ENCODE measurements at places on chromosomes 6 and 20.

DNA sequence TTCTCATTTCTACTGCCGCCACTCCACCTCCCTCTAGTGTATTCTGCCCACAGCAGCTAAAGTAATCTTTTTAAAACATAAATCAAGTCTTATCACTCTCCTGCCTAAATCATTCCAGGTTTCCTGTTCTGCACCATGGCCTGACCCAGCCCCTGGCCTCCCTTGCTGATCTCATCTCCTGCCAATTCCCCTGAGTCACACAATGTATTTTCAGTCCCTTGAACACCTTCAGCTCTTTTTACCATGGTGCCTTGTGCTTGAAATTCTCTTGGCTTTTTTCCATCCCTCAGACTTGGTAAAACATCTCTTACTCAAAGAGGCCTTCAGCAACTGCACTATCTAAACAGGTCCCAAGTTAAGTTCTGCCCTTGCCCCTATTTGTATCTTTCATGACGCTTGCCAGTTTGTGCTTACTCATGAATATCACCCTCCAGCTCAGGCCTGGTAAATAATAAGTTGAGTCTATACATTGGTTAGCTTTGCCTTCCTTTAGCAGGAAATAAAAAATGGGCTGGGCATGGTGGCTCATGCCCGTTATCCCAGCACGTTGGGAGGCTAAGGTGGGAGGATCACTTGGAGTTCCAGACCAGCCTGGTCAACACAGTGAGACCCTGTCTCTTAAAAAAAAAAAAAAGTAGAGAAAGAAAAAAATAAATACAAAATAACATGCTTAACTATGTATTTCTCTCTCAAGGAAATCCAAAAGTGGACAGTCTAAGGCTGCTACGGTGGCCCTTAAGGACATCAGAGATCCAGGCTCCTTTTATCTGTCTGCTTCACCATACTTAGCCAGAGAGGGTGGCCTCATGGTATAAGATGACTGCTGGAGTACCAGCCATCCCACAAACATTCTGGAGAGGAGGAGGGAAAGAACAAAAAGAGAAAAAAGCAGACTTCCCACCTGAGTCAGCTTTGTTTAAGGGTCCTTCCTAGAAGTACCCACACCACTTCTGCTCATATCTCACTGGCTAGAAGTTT lies 62.2 kb downstream of the ARFGEF2 start:
- no peak overlapping the region for H3K4me3 ChIP-seq
- H3K4me1 ChIP-seq: peaks cover 9% of the 10 kb centered on the region
- H3K27ac ChIP-seq: peak overlapping the region; percentile 84
- DNase-seq: no peak
- H3K36me3 ChIP-seq: peaks cover 46% of the 10 kb centered on the region

GRCh38 chr6:107704347-107705013 lies 119.6 kb downstream of the SCML4 start:
- H3K27me3 ChIP-seq: peaks cover 3% of the 10 kb centered on the region
- no peaks in the 10 kb centered on the region for H3K36me3 ChIP-seq
- H3K4me1 ChIP-seq: peaks cover 7% of the 10 kb centered on the region
- peak overlapping the region; percentile 51 for H3K4me3 ChIP-seq
- DNase-seq: no peak

GRCh38 chr20:31831211-31831610 lies 12.1 kb downstream of the MYLK2 start:
- no peak overlapping the region for H3K4me3 ChIP-seq
- H3K27ac ChIP-seq: no peak overlapping the region
- no peak for DNase-seq
- H3K27me3 ChIP-seq: peaks cover 2% of the 10 kb centered on the region

GRCh38 chr20:14604143-14604542 lies 266.7 kb upstream of the FLRT3 start:
- no peaks in the 10 kb centered on the region for H3K4me1 ChIP-seq
- no peak for DNase-seq
- peaks cover 5% of the 10 kb centered on the region for H3K27me3 ChIP-seq
- no peaks in the 10 kb centered on the region for H3K36me3 ChIP-seq
- no peak overlapping the region for H3K27ac ChIP-seq

DNA sequence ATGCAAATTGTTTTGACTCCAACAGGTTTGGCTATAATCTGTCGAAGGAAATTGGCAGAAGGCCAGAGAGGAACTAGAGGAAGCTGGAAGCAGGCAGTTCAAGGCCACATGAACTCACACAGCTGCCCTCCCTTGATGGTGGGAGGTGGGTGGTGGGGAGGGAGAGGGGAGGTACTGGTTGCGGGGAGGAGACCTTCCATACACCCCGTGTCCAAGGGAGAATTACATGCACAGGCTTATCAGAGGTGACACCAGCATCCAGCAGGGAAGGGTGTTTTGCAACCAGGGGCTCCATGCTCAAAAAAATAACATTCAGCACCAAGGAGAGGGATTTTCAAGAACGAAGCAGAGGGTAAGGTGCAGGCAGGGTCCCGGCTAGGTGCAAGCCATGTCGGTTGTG lies 9.1 kb downstream of the PRND start:
- peaks cover 38% of the 10 kb centered on the region for H3K27me3 ChIP-seq
- no peak for DNase-seq
- no peak overlapping the region for H3K27ac ChIP-seq
- H3K36me3 ChIP-seq: no peaks in the 10 kb centered on the region
- H3K4me1 ChIP-seq: no peaks in the 10 kb centered on the region

DNA sequence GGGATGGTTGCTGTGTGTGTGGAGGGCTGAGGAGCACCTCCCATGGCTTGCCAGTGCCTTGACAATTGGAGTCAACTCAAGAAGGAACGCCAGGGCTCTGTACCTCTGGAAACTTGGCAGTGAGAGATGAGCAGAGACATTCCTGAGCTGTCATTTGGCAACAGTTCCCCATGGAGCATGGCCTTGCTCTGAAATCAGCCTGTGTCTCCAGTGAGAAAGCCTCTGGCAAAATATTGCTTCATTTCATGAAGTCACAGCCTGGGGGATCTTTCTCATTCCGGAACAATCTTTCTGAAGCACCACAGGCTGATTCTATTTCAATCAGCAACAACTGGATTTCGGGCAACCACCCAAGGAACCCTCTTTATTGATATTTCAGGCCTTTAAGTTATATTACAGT lies 52.2 kb upstream of the FNDC1 start:
- H3K4me1 ChIP-seq: peaks cover 8% of the 10 kb centered on the region
- DNase-seq: no peak
- no peak overlapping the region for H3K4me3 ChIP-seq
- no peak overlapping the region for H3K27ac ChIP-seq
- no peaks in the 10 kb centered on the region for H3K36me3 ChIP-seq
- peaks cover 14% of the 10 kb centered on the region for H3K27me3 ChIP-seq
